ENCODE measurements at places on chromosomes 5 and 9.

GRCh38 chr5:146042628-146043279 lies 62.6 kb downstream of the PLAC8L1 start:
- peak; percentile 43 for DNase-seq

DNA sequence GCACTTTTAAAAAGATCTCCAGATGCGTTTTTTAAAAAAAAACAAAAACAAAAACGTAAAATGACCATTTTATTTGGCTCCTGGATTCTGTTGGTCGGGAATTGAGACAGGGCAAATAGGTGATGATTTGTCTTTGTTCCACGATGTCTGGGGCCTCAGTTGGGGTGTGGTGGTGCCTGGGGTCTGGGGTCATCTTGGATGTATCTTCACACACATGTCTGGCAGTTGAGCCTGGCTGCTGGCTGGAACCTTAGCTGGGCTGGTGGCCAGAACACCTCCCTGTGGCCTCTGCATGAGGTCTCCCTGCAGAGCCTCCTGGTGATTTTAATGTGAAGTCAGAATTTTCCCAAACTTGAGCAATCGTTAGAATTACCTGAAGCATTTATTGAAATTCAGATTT lies 42.5 kb upstream of the BASP1 start:
- DNase-seq, result no peak

DNA sequence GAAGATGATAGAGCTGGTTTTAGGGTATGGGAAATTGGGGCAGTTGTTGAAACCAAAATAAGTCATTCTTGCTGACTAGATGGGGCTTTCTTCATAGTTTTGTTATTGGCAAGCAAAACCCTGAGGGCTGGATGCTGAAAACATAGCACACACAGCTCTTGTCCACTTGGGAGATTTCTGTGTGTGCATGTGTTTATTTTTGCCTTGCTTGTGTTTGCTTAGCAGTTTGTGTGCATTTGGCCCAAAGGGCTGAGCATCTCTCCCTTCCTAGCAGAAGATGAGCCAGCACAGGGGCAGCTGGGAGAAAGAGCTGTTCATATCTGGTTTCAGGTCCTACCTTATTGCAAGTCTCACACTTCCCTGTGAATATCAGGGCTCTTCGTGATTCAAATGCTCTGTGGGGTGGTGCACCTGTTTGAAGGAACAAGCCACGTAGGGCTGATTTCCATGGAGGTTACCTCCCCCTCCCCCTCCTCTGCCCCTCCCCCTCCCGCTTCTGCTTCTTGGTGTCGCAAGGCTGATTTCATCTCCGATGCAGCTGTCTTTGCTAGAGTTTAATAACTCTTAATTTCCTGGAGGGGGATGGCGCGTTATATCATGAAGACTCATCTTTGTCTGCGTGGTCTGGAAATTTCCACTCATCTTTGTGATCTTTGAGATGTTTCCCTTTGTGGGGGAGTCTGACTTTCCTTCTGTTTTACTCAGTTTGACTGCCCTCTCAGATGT lies 296.5 kb downstream of the ARHGAP26 start:
- DNase-seq, result no peak

DNA sequence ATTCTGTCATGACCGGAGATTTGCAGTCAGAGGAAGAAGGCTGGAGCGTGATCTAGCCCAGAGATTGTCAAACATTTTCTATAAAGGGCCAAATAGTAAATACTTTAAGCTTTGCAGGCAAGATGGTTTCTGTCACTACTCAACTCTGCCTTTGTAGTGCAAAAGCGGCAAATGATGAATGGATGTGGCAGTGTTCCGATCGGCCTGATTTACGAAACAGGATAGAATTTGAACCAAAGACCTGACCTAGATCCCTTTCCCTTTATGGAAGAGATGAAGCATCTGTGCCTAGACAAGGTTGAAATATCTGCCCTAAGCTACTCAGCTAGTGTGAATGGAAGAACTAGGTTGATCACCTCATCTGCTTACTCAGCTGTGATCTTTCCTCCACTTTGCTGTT lies 209.5 kb downstream of the YTHDC2 start:
- DNase-seq, result no peak

DNA sequence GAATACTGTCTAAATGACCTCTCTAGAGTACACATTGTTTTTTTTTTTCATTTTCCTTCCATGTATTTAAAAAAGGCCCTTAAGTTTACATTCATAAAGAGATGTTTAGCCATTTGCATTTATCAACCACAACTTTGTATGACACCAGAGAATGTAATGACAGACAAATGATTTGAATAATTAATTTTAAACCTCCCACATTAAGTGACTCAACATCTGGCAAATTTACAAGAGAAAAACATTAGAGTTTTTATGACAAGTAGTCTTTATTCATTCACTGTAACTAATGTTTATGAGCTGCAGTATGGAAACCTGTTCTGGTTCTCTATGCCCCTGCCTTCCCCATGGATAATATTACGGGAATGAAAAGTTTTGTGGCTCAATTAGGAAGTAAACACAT lies 1093.8 kb upstream of the CDH9 start:
- DNase-seq, result no peak

DNA sequence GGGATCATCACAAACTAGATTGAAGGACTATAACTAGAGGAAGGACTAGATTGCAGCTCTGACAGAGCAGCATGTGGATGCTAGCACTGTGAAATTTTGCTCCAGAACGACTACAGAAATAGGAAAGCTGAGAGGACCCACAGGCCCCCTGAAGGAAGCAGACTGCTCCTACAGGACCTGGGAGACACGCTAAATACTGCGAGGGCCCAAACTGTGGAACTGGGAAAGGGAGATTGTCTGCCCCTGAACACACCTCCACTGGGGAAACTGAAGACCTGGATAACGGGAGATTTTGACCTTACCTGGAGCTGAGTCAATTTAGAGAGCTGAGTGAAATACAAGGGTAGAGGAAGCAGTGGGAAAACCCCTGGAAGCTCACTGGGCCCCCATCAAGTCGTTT lies 19.2 kb downstream of the TRIM36 start:
- no peak for DNase-seq

DNA sequence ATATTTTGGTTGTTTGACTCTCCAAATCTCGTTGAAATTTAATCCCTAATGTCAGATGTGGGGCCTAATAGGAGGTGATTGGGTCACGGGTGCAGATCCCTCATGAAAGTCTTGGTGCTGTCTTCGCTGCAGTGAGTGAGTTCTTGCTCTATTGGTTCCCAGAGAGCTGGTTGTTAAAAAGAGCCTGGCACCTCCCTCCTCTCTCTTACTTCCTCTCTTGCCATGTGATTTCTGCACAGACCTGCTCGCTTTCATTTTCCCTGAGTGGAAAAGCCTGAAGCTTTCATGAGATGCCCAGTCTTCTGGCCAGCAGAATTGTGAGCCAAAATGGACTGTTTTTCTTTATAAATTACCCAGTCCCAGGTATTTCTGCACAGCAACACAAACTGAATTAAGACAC lies 221.6 kb downstream of the MAT2B start:
- DNase-seq, result no peak

DNA sequence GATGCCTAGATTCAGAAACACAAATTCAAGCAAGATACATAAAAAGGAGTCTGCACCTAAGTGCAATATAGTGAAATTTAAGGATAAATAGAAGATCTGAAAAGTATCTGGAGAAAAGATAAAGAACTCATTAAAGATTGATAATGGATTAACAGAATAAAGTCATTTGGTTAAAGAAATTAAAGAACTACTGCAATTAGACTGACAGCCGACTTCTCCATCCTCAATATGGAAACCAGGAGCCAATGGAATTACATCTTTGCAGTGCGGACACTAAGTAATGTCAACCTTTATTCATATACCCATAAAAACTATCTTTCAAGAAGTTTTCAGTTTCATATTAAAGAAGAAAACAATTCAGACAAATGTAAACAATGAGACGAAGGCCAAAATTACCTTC lies 81.0 kb downstream of the MRPL36 start:
- DNase-seq, result no peak

- no peak for DNase-seq
These were observed 99.2 kb downstream of the CRB2 start for GRCh38 chr9:123455187-123455586.

Data from HS-27A (cell line).